ENCODE measurements at places on chromosomes 5 and 9.
A peak's percentile ranks its signal among the peaks of the same experiment; 100 is the strongest.

- no peak for DNase-seq
These were observed 911.2 kb downstream of the EFNA5 start for GRCh38 chr5:106759581-106759980.

GRCh38 chr5:108280248-108280647, 101.7 kb downstream of the FBXL17 start:
- DNase-seq: no peak

GRCh38 chr9:113653746-113654604, 190.4 kb downstream of the RGS3 start:
- no peak for DNase-seq

DNA sequence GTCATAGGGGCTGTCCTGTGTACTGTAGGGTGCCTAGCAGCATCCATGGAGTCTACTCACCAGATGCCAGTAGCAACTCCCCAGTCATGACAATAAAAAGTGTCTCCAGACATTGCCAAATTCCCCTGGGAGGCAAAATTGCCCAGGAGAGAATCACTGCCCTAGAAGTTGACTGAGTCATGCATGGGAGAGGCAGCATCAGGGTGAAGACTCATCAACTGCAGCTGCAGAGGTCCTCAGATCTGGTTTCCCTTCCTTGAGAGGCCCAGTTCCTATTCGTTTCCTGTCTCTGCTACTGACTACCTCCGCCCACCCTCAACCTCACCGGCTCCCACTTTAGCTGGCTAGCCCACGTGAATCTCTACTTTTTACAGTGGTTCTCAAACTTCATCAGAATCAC, 88.6 kb upstream of the AGXT2 start:
- DNase-seq: no peak

- DNase-seq: no peak
These were observed 36.7 kb downstream of the OLFML2A start for GRCh38 chr9:124813501-124814163.

- DNase-seq: no peak
These were observed 20.0 kb upstream of the GHR start for GRCh38 chr5:42403236-42403635.

GRCh38 chr9:101487443-101487840, 46.2 kb upstream of the RNF20 start:
- DNase-seq: no peak

GRCh38 chr9:38687992-38688391, 31.9 kb downstream of the FAM240B start:
- DNase-seq: no peak

- no peak for DNase-seq
These were observed 303.1 kb downstream of the ENC1 start for GRCh38 chr5:74337254-74337983.

DNA sequence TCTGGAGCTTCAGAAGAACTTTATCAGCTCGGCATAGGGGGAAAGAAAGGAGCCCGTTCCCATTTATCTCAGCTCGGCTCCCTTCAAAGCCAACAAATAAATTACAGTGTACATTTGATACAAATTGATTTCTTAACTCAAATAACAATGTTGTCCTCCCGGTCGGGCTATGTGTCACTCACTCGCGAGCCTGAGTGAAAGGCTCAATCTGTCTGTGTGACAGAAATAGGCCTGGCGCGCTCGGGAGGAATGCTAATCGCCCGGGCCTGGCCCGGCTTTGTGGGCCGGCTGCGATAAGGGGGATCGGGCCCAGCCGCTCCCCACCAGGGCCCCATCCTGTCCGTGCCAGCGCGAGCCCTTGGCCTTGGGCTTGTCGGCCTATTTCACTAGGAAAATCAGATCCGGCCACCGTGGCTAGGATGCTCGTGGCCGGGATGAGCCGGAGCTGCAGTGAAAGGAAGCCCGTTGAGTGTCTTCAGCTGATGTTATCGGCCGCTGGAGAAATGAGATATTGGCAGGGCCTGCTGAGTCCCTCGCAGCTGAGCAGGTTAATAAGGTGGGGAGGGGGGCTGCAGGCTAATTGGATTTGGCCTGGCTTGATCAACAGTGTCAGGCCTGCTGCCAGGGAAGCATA, 258.7 kb downstream of the IRX1 start:
- no peak for DNase-seq

DNA sequence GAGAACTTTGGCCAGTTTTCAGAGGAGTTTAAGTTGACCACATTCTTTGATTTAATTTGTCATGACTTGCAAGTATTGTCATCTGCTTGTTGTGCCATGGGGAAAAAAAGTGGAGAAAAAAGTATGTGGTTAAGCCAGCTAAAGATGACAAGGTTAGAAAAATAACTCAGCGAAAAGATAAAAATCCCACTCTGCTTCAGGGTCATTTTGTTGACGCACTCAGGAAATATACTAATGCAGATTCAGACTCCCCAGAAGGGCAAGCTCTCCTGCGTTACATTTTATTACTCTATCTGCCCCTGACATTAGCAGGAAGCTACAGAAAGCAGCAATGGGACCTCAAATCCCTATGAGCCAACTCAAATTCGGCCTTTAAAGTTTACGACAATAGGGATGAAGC, 27.6 kb upstream of the TESK1 start:
- DNase-seq: no peak

- DNase-seq: no peak
These were observed 140.4 kb downstream of the ESM1 start for GRCh38 chr5:54844905-54845566.

GRCh38 chr9:121206516-121207370, 5.1 kb upstream of the RAB14 start:
- no peak for DNase-seq

DNA sequence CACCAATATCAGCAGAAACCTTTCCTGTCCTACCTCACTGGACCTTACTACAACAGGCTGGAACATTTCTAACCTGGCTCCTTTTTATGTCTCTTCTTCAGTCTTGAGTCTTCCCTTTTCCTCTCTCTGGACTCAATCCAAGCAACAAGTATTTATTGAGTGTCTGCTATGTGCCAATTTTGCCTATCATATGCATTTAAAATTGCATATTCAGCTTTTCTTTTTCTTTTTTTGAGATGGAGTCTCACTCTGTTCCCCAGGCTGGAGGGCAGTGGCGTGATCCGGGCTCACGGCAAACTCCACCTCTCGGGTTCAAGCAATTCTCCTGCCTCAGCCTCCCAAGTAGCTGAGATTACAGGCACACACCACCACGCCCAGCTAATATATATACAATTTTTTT, 65.8 kb downstream of the MEIKIN start:
- DNase-seq: no peak

DNA sequence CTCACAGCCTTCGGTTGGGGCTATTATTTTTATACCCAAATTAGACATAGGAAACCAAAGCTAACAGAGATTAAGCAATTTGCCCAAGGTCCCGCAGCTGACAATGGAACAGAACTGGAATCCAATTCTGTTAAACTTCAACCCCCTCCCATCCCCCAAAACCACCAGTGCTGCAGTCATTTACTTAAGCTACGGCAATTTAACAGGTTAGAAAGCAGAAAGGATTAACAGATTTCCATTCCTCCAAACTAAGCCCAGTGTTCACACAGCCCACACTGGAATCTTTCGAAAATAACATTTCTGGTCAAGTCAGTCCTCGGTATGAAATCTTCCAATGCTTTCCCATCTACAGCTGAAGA, 1023.1 kb upstream of the DMAC1 start:
- DNase-seq: no peak

DNA sequence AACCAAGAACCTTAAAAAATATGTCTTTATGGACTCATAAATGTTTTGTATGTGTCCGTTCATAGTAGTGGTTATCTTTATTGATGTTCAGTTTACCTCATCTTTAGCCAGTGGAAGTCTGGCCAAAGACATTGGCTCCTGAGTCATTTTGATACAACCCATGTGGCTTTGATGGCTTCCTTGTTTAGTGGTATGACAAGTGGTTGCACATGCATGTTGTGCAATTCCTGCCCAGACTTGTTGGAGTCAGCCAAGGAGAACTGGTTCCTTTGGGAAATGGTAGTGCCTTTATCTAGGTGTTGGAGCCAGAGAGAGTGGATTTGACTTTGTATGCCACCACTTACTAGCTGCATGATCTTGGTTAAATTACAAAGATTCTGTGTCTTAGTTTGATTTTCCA, 94.3 kb downstream of the RPS23 start:
- no peak for DNase-seq

DNA sequence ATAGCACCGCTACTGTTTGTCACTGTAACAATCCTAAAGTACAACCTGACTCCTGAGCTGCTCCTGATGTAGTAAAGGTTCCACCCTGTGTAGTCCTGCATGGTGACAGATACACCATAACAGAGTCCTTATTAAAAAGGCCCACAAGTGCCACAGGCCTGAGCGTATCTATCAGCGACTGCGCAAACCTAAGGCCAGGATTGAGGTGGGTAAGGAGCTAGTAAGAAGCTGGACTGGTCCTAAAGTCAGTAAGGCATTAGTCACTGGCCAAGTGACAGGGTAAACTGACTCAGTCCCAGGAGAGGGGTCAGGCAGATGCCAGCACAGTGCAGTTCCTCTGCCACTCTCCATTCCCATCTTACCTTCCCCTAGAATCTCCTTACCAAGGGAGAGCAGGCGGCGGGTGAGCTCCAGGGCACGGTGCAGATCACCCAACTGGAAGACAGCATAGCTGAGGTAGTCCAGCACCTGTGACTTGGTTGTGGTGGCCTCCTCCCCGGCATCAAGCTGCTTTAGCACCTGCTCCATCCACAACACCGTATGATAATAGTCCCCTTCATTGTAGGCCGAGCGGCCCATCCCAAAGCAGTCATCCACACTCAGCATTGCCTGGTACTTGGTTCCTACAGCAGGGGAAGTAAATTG, 17.6 kb downstream of the P4HA2 start:
- DNase-seq: no peak

DNA sequence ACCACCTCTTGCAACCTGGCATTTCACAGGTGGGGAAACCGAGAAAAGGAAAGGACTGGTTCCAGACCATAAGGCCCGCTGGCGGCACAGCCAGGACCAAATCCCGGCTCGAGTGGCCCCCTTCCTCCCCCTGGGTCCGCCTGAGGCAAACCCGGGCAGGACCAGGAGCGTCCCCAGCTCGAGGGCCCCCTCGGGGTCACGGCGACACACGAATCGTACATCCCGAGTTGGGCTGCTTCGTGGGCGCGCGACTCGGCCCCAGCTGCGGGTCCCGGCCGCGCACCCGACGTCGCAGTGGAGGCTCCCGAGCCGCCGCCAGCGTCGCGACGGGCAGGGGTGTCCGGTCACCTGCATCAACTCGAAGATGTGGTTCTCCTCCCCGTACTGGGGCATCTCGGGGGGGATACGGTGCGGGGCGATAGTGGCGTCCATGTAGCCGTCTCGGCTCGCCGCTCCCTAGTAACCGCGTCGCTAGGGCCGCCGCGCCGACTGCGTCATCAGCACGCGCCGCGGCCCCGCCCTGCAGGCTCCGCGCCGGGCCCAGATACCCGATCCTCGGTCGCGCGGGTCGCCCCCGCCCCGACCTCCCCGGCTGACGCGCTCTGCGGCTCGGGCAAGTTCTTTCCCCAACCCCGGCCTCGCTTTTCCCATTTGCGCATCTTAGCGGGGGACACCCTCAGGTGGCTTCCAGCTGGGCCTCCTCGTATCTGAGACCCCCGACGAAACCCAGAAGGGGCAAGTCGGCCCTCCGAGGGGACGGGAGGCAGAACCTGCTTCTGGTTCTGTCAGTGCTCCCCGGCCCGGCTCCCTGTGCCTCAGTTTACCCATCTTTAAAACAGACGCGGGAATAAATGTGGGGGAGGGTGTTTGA, at the start of gene AK8:
TSS of gene AK8 (minus strand) at position 461 of the 871 bp plus-strand sequence. CDS start at position 432, 29 bp downstream.
- DNase-seq: no peak

GRCh38 chr9:115216873-115217272, 98.9 kb upstream of the TNC start:
- DNase-seq: no peak

- DNase-seq: peak; percentile 42
These were observed 337.5 kb downstream of the CDH9 start for GRCh38 chr5:26700759-26701384.

DNA sequence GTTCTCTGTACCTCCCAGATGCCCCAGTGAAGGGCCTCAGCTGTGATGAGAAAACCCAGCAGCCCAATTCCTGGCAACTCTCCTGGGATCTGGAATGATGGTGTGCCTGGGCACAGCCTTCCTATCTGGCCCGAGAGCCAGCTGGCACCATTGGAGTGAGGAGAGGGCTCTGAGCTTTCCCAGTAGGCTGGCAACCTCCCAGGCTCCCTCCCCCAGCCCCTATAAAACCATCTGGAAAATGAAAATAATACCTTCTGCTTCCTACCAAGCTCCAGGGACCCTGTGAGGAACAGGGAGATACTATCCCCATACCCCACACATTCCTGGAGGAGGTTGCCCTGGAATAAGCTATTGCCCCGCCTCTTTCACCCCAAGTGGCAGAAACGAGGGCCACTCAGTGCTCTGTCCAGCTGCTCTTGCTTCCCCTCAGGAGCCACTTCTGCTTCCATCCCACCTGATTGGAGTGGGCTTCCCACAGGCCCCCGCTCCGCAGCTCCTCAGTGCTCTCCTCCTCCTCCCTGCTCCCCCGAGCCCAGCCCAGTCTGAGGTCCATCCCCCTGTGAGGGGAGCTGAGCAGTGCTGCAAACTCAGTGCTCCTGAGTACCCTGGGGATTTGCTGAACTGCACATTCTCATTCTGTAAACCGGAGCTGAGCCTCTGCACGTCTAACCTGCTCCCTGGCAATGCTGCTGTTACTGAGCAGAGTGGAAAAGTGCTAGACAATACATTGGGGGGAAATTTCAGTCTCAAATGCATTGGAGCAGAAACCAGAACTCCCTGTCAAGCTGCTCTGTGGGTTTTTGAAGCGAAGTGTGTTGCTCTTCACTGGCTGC, 74.7 kb downstream of the THBS4 start:
- DNase-seq: no peak

DNA sequence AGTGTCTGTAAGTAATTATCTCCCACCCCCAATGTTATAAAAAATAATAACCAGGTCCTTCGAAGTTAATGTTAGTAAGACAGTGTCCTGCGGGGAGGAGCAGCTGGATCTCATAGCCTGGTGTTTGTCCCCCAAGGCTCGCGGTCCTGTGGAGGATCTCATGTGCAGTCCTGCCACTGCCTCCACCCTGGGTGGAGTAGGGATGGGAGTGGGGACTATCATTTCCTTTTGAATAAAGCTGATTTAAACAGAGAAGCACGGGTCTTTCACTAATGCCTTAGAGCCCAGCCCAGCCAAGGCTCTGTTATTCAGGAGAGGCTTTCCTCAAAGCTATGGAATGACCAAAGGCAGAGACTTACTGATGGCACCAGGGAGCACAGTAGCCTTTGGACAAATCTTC, 40.2 kb downstream of the SUB1 start:
- DNase-seq: no peak

DNA sequence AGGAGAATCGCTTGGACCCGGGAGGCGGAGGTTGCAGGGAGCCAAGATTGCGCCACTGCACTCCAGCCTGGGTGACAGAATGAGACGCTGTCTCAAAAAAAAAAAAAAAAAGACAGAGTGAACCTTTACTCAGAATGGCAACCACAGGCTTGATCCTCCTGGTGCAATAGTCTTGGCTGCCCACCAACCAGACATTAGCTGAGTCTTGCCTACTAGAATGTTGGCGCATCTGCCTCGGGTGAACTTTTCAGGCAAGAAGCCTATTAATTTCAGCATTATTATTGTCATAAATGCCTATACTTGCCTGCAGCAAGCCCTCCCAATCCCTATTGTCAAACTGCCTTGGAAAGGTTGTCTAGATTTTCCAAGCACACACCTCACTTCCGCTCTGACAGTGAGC, 4.2 kb downstream of the SERINC5 start:
- no peak for DNase-seq
